ENCODE measurements at places on chromosomes 4 and X.

DNA sequence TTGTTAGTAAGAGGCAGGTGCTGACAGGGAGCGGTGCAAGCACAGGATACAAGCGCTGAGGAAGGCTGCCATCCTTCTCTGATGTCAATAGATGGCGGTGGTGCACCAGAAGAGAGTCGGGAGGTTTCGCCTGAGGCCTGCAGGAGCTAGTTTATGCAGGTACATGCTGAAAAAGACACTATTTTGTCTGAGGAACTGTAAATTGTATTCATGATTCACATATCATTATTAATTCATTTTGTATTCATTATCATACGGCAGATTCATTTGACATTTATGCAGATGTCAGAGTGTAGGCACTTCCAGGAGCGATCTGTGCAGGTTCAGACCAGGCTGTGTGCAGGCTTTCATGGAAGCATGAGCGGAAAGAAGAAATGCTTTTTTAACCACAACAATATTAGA lies 824.0 kb downstream of the STIM2 start:
- DNase-seq = peak; percentile 72

- DNase-seq = peak; percentile 21
Measured at GRCh38 chr4:110195561-110196205, 2.7 kb downstream of the ELOVL6 start.

DNA sequence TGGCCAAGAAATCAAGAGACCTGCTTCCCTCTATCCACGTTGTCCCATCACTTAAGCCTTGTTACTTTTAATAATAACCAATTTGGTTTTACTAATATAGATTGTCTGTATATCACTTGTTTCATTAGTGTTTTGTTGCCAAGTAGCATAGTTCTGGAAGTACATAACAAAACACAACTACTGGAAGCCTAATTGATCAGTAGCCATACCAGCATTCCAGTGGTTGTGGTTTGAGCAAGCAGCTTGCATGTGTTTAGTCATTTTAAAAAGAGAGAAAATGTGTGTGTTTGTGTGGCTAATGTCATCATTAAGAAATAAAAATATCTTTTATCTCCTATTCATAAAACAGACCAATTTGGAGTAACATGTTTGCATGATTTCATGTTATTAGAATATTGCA lies 70.8 kb downstream of the PTPN13 start:
- DNase-seq = peak; percentile 89

DNA sequence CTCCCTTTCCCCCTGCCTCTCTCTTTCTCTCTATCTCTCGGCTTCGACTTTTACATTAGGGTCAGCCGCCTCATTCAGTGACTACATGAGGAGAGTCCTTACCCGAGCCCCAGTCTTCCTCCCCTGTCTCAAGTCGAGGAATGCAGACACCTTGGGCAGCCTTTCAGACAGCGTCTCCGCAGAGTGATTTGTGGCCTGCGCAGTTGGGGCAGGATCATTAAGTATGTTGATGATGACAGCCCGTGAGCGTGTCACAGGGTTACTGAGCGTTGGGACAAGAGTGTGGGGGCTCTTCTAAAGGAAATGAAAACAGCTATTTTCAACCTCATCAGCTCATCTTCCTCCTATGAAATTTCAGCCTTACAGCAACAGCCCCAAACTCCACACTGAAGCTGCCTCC lies 312.1 kb upstream of the GATB start:
- DNase-seq = no peak

DNA sequence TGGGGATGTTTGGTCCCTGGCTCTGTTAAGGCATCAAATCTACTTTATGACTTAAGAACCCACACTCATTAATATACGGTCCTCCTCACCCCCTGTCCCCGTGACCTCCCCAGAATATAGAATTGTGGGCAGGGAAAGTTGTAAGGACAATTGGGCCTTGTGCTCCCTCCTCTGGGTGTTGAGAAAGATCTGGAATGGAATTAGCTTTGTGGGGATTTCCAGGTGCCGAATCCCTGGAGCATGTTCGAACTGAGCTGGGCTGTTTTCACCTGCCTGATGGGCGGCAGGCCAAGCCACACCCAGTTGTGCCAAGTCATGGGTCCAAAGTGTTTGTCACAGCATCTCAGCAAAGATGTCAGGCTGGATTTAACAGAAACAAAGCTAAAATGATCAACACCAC lies 349.3 kb upstream of the KLF3 start:
- no peak for DNase-seq

DNA sequence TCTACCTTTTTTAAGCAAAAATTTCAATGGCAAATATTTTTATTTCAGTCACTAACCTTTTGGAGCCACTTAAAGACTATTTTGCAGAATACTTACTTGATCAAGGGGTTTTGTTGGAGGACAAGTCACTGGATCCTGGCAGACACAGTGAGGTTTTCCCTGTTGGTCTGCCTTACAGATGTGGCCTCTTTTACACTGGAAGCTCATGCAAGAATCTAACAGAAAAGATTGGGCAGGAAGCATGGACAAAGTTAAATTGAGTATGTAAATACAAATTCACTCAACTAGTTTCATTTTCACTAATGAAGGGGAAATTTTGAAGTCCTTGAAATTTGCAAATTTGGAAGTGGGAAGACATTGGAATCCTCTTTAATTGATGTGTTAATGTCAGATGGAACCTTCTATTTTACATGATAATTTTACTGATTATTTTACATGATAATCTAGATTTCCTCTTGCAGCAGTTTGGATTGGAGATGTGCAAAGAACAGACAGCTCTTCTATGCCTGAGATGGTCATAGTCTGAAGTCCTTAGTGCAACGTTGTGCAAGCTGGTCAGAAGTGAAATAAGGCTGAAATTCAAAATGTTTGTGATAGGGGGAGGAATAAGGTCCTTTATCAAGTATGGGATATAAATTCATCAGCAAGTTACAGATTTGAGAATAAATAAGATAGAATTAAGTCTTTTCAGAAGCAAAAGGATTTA lies 38.4 kb downstream of the SPARCL1 start:
- no peak for DNase-seq

Data from astrocyte of the hippocampus (primary cell).